Activated T-cell treated with anti-CD3 and anti-CD28 coated beads, Interleukin-2, amount 50 U/mL, for 24 hours (primary cell): ENCODE measurements at places on chromosomes 4 and X.

GRCh38 chrX:72001471-72001870, 90.8 kb downstream of the NHSL2 start:
- no peak overlapping the region for H3K4me3 ChIP-seq
- DNase-seq, result no peak
- H3K27me3 ChIP-seq, result peaks cover 48% of the 10 kb centered on the region
- no peaks in the 10 kb centered on the region for H3K4me1 ChIP-seq
- H3K27ac ChIP-seq, result no peak overlapping the region

- H3K27ac ChIP-seq, result no peak overlapping the region
- no peak overlapping the region for H3K4me3 ChIP-seq
- peaks cover 77% of the 10 kb centered on the region for H3K36me3 ChIP-seq
- H3K27me3 ChIP-seq, result no peaks in the 10 kb centered on the region
- DNase-seq, result no peak
Observed at GRCh38 chr4:184756399-184756798, 22.5 kb upstream of the CENPU start.

DNA sequence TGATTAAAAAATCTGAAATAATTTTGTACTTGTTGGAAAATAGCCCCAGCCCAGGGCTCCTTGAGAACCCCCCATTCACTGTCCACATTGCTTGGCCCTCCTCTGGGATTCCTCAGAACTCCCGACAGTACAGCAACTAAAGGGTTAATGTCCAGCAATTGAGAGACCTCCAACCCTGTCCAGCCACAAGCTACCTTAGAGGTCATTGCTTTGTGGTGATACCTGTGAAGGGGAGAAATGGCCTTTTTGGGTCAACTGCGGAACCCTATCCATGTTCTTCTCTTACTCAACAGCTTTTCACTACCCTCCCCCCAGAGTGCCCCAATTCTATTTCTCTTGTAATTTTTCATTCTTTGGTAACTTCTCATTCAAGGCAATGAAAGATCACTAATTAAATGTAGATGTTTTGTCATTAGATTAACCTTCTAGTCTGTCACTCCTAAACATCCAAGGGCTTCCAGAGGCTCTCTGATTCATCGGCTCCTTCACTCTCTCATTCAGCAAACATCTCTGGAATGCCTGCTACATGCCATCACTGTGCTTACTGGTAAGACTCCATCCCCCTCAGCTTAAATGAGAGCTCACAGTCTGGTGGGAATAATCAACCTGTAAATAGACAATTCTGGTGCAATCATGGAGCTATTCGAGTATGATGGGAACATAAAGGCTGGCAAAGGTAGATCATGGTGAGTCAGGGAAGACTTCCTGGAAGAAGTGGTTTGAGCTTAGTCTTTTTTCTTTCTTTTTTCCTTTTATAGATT, 241.4 kb upstream of the PGRMC2 start:
- H3K4me1 ChIP-seq, result peaks cover 8% of the 10 kb centered on the region
- no peak overlapping the region for H3K27ac ChIP-seq
- no peaks in the 10 kb centered on the region for H3K36me3 ChIP-seq
- peaks cover 7% of the 10 kb centered on the region for H3K27me3 ChIP-seq

- H3K36me3 ChIP-seq, result no peaks in the 10 kb centered on the region
- no peaks in the 10 kb centered on the region for H3K27me3 ChIP-seq
- no peak overlapping the region for H3K27ac ChIP-seq
- no peaks in the 10 kb centered on the region for H3K4me1 ChIP-seq
Observed at GRCh38 chrX:97844943-97845342, 961.2 kb downstream of the RPA4 start.

DNA sequence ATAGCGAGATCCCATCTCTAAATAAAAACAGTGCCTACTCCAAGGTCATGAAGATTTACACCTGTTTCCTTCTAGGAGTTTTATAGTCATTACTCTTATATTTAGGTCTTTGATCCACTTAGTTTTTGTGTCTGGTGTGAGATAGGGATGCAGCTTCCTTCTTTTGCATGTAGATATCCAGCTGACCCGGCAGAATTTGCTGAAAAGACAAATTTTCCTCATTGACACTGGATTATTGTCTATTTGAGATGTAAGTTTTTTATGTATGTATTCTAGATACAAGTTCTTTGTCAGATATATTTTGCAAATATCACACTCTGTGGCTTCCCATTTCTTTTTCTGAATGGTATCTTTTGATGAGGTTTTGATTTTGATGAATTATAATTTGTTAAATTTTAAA, 85.4 kb downstream of the RFC1 start:
- peaks cover 55% of the 10 kb centered on the region for H3K36me3 ChIP-seq
- DNase-seq, result no peak
- H3K27ac ChIP-seq, result no peak overlapping the region

GRCh38 chr4:150256841-150257730, 178.8 kb downstream of the DCLK2 start:
- no peak overlapping the region for H3K27ac ChIP-seq
- no peaks in the 10 kb centered on the region for H3K27me3 ChIP-seq
- no peak for DNase-seq
- no peak overlapping the region for H3K4me3 ChIP-seq
- H3K36me3 ChIP-seq, result peaks cover 3% of the 10 kb centered on the region
- H3K4me1 ChIP-seq, result no peaks in the 10 kb centered on the region

DNA sequence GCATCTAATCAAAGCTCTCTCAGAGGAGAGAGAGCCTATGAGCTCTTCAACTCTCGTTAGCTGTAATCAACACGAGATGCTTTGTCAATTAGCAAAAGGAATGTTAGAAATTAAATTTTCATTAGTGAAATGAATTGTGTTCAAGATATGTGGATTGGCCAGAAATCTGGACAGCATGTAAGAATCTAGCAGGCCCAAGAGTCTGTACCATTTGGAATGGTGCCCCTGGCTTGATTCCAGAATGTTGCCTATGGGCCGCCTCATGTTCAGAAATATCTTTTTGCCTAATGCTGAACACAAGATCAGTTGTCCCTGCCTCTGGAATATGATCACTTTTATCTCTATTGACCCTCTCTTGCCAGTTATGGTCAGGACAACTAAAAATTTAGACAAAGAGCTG, 88.2 kb downstream of the RBM46 start:
- no peaks in the 10 kb centered on the region for H3K4me1 ChIP-seq
- DNase-seq, result no peak
- H3K36me3 ChIP-seq, result no peaks in the 10 kb centered on the region

GRCh38 chr4:23945451-23946017, 55.7 kb upstream of the PPARGC1A start:
- H3K27ac ChIP-seq, result no peak overlapping the region
- DNase-seq, result no peak
- H3K27me3 ChIP-seq, result no peaks in the 10 kb centered on the region
- H3K36me3 ChIP-seq, result no peaks in the 10 kb centered on the region
- H3K4me1 ChIP-seq, result no peaks in the 10 kb centered on the region

- no peak overlapping the region for H3K4me3 ChIP-seq
- H3K27me3 ChIP-seq, result no peaks in the 10 kb centered on the region
- DNase-seq, result no peak
- no peaks in the 10 kb centered on the region for H3K4me1 ChIP-seq
- no peaks in the 10 kb centered on the region for H3K36me3 ChIP-seq
Observed at GRCh38 chr4:28241021-28241420, 1380.4 kb downstream of the STIM2 start.

GRCh38 chrX:21885568-21885967, 29.8 kb downstream of the YY2 start:
- peaks cover 7% of the 10 kb centered on the region for H3K36me3 ChIP-seq
- no peaks in the 10 kb centered on the region for H3K27me3 ChIP-seq
- DNase-seq, result no peak
- no peak overlapping the region for H3K4me3 ChIP-seq
- H3K4me1 ChIP-seq, result no peaks in the 10 kb centered on the region

GRCh38 chr4:87620491-87620890, 12.2 kb downstream of the DSPP start:
- peaks cover 5% of the 10 kb centered on the region for H3K27me3 ChIP-seq
- H3K27ac ChIP-seq, result no peak overlapping the region
- H3K4me1 ChIP-seq, result no peaks in the 10 kb centered on the region
- no peak overlapping the region for H3K4me3 ChIP-seq
- DNase-seq, result no peak
